HTR-8/SVneo (cell line): ENCODE measurements at places on chromosomes 3 and 15.

- no peak for DNase-seq
Observed at GRCh38 chr15:38391191-38391590, 62.7 kb upstream of the FAM98B start.

DNA sequence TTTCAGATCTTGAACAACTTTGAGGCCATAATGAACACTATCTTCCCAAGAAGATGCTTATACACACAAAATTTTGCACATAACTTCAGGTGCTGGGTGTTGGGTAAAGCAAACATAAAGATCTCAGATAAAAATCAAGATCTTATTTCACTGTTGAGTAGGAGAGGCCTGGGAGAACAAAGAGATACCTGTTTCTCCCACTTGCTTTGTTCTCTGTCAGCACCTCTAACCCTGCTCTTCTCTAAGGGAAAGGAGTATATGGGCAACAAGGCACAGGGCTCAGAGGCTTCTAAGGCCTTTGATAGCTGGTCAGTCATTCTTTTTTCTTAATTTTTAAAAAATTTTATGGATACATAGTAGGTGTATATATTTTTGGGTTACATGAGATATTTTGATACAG lies 3.6 kb upstream of the GK5 start:
- DNase-seq = no peak

- DNase-seq = peak; percentile 8
Observed at GRCh38 chr3:168620854-168621253, 525.1 kb upstream of the GOLIM4 start.

GRCh38 chr3:130654921-130655320 lies 91.7 kb downstream of the PIK3R4 start:
- no peak for DNase-seq

DNA sequence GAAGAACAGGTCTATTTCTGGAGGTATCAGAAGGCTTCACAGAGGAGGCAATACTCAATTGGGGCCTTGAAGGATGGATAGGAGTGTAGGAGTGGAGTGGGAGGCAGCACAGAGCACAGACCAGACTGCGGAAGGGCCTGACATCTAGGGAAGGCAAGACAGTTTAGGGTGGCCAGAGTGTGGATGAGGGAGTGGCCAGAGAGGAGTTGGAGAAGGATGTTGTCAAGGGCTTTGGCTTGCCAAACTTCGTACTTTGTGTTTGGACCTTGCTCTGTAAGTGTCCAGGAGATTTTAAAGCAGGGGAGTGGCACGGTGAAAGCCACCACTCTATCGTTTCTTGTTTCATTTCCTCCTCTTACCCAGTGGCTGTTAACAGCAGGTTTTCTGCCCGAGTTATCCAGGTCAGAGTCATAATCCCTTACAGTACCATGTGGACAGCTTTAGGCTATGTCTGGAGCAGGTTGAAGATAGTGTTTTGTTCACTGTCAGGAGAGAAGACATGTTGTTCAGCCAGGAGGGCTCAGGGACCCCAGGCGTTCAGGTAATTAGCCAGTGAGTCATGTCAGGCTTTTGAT lies 12.3 kb downstream of the SMAD3 start:
- DNase-seq = no peak

- no peak for DNase-seq
Observed at GRCh38 chr3:178778589-178778988, 242.4 kb downstream of the KCNMB2 start.

DNA sequence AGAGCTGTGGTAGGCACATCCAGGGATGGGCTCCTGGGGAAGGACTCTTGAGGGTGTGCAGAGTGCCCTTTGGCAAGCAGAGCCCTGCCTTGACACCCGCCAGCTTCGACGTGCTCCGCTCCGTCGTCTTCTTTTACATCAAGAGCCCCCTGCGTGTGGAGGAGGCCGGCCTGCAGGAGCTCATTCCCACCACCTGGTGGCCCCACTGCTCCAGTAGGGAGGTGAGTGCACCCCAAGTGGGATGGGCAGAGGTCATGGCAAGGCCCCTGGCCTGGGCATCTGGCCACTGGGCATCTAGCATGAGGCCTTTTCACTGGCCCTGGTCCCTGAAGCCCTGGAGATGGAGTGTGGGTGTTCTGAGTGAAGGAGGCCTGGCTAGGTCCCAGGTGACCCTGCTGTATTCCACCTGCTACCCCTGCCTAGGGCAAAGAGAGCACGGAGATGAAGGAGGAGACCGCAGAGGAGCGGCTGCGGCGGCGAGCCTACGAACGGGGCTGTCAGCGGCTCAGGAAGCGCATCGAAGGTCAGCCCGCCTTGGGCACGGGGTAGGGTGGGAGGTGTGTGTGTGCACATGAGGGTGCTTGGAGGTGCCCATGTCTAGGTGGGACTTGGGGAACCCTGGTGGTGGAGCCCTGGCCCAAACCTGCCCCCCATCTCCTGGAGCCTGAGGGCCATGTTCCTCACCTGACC lies 12.2 kb downstream of the RNF123 start:
- no peak for DNase-seq

DNA sequence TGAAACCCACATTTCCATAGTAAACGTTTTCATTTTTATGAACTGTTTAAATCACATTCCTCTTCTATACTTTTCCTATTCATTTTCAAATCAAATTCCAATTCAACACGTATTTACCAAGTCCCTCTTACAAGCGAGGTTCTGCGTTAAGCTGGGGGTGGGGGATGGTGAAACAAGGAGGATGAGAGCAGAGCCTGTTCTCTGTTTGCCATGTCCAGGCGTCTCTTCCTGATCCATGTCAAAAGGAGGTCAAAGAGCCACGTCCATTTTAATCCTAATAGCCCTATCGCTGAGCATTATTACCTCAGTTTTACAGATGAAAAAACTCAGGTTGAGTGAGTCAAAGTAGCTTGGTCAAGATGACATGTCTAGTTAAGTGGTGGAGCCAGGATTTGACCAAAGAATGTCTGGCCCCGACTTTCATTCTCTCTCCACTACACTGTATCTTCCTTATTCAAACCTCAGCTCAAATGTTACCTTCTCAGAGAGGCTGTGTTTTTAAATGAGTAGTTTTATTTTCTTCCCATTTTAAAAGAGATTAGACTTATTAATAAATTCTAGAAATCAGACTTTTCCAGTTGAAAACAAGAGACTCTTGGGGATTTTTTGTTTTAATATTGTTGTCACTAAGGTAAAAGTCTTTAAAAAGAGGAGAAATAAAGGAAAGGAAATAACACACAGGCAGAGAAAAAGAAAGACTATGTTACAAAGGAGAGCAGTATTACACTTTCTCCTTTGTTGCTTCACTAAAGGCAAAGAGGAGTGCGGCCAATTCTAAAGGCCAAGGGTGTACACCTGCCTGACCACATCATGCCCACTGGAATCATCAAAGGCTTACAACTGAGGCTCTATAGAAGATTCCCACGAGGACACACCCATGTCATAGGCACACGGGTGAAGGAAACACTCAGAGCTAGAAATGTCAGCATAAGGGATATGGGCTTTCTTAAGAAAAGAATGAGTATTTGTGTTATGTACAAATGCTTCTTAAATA lies 42.4 kb downstream of the MYO5A start:
- no peak for DNase-seq

DNA sequence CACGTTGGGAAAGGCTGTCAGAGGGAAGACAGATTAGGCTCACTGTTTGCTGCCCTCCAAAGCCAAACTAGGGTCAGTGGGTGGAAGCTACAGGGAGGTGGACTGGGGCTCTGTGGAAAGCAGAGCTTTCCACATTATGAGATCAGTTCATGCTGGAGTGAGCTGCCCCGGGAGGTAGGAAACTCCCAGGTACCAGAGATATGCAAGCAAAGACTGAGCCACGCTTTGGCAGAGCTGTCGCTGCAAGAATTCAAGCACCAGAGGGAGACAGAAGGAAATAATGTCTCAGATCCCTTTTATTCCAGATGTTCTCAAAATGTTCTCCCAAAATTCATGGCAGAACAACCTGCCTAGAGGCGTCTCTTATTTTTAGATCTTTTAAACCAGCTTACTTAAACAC lies 286.6 kb downstream of the WDR72 start:
- DNase-seq = no peak

DNA sequence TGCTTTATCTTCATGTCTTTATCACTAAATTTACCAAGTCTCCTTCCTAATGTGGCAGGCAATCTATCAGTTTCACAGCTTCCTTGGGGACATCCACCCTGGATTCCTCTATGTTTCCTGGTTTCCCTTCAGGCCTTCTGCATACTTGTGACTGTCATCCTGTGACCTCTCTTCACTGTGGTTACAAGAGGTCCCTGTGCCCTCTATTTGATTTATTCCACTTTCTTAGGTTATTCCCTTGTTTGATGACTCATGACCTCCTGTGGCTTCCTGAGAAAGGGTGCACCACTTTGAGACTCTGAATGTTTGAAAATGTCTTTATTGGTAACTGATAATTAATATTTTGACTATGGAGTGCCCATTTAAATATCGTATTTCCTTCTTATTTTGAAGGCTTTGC lies 60.5 kb upstream of the KY start:
- peak; percentile 8 for DNase-seq

DNA sequence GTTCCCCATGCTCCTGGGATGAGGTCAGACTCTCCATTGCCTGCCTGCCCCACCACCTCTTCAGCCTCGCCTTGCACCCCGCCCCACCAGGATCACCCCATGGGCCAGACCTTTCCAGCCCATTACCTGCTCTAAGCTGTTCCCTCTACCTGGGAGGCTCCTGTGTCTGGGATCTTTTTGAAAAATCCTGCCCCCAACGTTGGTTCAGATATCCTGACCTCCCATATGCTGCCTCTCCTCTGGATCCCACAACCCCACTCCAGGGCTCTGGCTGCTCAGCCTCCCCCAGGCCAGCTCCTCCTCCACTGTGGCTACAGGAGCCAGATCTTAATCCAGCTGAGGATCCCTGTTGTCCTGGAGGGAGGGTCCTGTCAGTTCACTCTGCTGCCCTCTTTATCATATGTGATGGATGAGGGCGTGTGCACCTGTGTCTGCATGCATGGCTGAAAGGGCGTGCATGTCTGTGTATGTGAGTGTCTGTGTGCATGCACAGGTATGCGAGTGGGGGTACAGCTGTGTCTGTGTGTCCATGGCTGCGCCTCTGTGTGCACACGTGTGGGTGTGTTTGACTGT lies 21.7 kb upstream of the ALAS1 start:
- no peak for DNase-seq

- no peak for DNase-seq
Observed at GRCh38 chr15:31013863-31014607, 22.6 kb upstream of the MTMR10 start.

DNA sequence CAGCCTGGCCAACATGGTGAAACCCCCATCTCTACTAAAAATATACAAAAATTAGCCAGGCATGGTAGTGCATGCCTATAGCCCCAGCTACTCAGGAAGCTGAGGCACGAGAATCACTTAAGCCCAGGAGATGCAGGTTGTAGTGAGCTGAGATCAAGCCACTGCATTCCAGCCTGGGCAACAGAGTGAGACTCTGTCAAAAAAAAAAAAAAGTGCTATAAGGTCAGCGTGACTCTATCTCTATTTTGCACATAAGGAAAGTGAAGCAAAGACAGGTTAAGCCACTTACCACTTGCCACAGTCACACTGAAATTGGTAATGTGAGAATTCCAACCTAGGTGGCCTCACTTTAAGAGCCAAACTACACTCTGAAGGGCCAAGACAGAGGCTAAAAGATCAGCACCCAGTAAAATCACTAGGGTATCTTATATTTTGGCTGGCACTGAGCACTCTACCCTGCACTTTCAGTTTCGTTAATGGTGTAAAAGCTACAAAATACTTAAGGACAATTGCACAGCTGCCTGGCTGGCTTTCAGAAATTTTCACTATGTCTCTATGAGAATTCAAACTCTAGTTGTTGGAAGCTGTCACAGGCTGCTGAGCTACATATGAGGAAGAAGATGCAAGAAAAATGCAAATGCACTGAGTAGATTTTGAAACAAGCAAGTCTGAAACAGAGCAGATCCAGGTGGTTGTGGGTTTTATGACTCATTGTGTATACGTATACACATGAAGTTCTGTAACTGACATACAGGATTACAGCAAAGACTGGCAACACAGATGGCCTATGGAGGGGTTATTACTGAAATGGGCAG lies 32.7 kb downstream of the TRANK1 start:
- DNase-seq = peak; percentile 54

DNA sequence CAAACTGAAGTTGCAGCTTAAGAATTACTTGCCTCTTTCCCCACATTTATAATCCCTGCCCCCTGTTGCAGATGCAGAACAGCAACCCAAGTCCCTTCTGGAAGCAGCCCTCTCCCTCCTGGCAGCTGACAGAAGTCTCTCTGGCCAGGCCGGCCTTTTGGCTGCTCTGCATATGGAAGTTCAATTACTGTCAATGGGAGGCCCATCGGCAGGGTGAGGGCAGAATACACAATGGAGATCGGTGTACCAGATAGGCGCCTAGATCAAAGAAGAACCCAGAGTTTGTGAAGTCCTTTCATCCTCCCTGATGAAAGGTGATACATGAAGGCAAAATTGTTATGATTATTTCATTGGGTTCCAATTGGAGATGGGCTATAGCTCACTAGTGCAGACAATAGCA lies 327.9 kb upstream of the CTNNB1 start:
- DNase-seq = no peak

- DNase-seq = no peak
Observed at GRCh38 chr3:179116816-179117215, 31.3 kb upstream of the PIK3CA start.

- no peak for DNase-seq
Observed at GRCh38 chr3:179927191-179927590, 109.5 kb downstream of the PEX5L start.

- DNase-seq = no peak
Observed at GRCh38 chr3:185087419-185087818, 65.4 kb downstream of the C3orf70 start.

DNA sequence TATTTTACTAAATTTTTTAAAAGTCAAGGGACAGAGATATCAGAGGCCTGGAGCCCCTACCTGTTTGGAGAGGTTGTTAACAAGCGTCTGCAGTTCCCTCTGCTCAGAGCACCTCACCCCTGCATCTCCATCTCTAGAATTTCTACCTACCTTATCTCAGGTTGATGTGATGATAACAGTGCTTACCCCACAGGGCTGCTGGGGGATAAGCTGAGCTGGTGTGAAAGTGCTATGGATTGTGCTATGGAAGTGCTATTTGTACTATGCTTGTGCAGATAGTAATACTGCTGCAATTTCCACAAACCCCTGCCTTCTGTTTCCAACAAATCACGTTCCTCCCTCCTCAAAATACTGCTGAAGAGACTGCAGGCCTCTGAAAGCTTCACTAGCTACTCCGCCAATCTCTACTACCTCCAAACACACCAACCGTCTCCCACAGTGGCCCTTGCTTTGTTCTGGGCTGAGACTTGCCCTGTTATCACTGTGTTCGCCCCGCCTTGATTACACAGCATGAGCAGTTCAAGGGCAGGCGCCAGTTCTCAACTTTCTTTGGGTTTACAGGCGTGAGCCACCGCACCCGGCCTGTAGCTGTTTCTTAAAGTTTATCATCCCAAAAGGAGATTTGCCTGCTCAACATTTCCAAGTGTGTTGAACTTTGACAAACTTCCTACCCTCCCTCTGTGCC lies 28.4 kb upstream of the PARL start:
- no peak for DNase-seq

GRCh38 chr15:66269326-66270090 lies 16.0 kb upstream of the MEGF11 start:
- peak; percentile 66 for DNase-seq

GRCh38 chr3:132925256-132925930 lies 112.8 kb upstream of the TMEM108 start:
- no peak for DNase-seq

GRCh38 chr15:64665179-64665578 lies 110.2 kb downstream of the RBPMS2 start:
- DNase-seq = no peak

GRCh38 chr15:80778621-80778963 lies 578 bp upstream of the CEMIP start:
- no peak for DNase-seq
